CD4-positive, alpha-beta T cell treated with Interleukin-15 for 4 hours (primary cell): ENCODE measurements at places on chromosomes 7 and 10.

DNA sequence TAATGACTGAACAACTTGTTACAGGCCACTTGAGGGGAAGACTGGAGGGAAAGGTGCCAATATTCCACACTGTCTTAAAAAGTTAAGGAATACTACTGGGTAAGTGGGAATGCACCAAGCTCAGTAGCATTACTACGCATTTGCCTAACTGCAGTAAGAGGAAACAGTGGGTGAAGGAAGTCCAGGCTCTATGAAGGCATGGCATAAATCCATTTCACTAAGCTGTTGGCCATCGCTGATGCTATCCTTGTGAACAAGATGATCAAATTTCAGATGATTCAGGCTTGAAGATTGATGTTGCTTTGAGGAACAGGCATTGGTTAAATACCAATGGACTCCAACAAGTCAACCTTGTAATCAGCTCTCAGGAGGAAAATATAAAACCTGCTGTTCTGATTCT is 44.2 kb upstream of the TES start:
- no peak for DNase-seq

GRCh38 chr10:103139803-103140202 is 53.3 kb downstream of the NT5C2 start:
- DNase-seq, result no peak

DNA sequence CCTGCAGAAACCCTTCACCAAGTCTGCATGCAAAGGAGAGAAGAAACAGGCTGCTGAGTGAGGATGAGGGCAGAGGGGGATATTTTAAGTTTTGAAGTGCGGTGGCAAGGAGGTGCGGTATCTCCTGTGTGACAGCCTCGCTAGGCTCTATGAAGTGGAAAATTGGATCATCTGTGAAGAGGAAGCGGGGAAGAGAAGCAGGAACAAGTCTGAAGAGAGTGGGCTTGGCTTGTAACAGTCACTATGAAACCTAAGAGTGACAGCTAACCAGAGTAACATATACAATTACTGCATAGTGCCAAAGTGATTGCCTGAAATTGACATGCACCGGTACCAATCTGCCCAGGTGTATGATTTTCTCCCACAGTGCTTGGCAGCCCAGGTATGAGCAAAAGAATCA is 287.5 kb upstream of the KLF14 start:
- DNase-seq, result no peak

DNA sequence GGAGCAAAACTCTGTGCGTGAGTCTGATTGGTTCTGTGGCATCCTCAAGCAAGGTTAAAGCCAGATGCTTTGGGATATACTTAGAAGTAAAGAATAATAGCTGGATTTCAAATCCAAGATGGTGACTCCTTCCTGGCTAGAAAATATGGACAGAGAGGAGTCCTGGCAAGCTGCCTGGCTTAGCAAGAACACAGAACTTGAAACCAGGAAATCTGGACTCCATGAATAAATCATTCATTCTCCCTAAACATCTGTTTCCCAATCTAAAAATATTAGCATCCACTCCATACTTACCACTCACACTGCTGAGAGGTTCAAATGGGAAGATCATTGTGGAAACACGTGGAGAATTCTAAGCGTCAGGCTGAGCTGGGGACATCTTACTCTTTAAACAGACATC is 1074.1 kb upstream of the AUTS2 start:
- DNase-seq, result no peak

DNA sequence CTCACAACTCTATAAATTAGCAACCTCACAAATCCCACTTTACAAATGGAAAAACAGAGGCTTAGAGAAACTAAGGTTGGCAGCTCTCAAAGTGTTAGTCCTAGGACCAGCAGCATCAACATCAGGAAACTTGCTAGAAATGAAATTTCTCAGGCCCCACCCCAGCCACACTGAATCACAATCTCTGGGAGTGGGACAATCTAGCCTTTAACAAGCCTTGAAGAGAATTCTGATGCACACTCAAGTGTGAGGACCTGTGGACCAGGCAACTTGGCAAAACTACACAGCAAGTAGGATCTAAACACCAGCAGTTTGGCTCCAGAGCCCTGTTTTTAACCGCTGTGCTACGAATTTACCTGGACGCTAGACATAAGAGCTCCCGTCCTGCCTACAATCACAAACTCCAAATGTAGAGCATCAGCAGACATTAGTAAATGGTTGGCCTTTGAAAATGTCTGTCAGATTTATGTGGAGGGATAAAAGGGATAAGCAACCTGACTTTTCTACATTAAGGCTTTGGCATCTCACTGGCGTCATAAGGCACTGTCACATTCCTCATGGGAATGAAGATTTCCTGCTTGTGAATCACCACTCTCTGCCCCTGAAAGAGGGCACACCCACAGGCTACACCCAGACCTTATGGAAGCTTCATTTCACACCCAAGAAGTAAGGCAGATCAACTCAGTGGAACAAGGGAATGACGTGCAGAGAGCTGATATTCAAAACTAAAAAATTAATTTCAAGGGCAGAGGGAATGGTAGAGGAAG is 34.5 kb downstream of the PPP1R3C start:
- no peak for DNase-seq

DNA sequence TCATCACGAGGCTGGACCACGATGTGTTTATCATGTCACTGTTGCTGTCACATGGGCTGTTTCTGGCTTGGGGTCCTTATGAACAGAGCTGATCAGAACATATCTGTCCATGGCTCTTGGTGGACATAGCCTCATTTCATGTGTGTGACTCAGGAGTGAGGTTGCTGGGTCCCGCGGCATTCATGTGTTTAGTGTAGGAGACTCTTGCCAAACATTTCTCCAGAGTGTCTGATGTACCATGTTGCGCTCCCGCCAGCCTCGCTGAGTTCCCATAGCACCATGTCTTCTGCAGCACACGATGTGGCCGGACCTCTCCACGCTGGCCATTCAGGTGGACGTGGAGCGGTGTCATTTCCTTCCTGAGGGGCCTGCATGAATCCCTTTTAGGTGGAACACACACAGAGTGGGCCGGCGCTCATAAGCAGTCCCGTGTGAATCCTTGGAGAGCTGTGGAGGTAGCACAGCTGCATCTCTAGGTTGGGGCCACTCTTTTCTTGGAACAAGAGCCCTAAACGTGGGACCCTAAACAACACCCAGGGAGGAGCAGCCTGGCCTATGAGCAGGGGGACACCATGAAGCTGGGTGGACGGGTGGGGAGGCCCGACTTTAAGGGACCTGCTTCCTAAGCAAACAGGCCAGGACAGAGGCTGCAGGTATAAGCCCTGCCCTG is 134.6 kb downstream of the LHPP start:
- DNase-seq, result no peak

- no peak for DNase-seq
Measured at GRCh38 chr10:42979181-42979580, 97.7 kb upstream of the RET start.

GRCh38 chr7:123748171-123748733 is 551 bp downstream of the WASL start:
- DNase-seq, result peak; percentile 11

GRCh38 chr7:111268941-111269340 is 178.0 kb downstream of the LRRN3 start:
- DNase-seq, result no peak

- DNase-seq, result no peak
Measured at GRCh38 chr10:77493239-77493806, 144.3 kb downstream of the KCNMA1 start.

- DNase-seq, result no peak
Measured at GRCh38 chr10:127210936-127211466, 14.6 kb upstream of the INSYN2A start.

- no peak for DNase-seq
Measured at GRCh38 chr10:106317554-106317953, 847.0 kb downstream of the SORCS1 start.

- no peak for DNase-seq
Measured at GRCh38 chr7:97346349-97346748, 228.9 kb downstream of the SDHAF3 start.

GRCh38 chr10:100743626-100744135 is 1.7 kb upstream of the PAX2 start:
- peak; percentile 32 for DNase-seq

- no peak for DNase-seq
Measured at GRCh38 chr10:33347211-33347610, 12.7 kb upstream of the NRP1 start.

DNA sequence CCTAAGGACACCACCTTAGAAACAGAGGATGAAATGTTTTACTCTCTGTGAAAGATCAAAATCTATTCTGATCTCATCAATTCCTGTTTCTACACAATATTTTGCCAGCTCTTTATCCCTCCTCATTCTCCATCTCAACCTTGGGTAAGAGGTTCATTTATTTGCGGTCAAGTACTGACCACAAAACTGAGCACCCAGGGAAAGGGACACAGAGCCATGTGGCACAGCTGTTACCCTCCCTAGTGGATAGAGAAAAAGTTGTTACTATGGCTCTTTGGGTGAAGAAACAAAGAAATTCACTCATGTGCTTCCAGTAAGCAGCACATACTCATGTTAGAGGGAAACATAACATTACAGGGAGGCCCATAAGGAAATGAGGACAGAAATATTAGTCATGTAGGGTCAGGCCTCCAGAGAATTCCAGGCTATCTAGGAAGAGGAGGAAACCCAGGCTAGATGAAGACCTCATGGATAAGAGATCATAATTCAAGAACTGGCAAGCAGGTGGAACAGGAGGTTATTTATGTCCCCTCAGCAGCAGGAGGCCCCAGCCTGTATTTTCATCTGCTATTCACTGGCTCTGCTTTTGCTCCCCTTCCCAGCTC is 114.5 kb downstream of the ATE1 start:
- DNase-seq, result no peak

DNA sequence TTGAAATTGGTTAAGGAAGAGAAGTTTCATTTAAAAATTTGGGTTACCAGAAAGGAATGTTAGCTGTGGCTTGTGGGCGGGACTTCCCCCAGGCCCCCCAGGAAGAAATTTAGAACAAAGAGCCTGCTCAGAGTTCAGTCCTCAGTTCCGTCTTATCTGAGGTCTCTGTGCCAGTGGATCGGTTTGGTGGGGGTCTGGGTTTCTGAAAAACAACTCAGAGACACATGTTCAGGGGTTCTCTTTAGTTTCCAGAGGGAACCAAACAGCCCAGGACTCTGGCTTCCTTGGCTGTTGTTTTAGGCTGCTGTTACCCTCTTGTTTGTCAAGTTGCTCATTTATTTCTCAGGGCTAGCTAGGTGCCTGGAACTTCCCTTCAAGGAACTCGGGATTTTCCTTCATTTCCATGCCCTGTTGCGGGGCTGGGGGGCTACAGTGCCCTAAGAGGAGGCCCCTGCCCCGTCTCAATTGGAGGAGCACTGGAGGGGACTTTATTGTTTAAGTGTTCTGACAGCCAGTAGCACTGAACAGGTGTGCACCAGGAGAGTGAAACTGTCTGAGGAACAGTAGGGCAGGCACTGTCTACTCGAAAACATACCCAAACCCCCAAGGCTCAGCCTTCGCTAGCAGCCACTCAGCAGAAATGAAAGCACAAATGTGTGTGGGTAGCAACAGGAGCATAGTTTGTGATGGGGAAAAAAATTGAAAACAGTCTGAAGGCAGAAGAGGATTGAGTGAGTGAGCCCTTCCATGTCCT is 59.9 kb downstream of the ALOX5 start:
- DNase-seq, result peak; percentile 27

DNA sequence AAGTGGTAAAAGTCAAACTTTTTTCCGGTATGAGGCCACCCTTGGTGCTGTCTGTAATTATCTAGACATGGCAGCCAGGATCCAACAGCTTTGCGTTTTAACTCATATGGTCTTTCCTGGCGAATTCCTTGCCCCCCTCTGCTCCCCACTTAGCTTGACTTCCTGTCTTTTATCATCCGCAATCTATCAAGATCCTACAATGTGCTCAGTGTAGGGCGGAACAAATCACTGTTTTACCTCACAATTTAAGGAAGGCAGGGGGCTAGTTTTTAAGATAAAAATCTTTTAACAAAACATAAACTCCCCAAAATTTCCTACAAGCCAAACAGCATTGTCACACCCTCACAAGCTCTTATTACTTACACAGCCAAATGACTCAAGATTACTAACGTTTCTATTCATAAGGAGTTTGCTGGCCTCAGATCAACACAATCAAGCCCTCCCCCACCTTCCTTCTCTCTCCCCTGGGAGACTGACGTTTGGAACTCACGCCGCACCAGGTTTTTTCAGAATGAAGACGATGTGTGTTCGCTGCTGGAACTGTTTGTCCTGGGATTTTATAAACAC is 1.3 kb upstream of the CDK14 start:
- no peak for DNase-seq

GRCh38 chr10:43284341-43284910 is 17.6 kb upstream of the RASGEF1A start:
- DNase-seq, result peak; percentile 25

- DNase-seq, result no peak
Measured at GRCh38 chr7:30474893-30475292, 3.7 kb downstream of the NOD1 start.

GRCh38 chr10:124157271-124157681 is 63.9 kb upstream of the CHST15 start:
- no peak for DNase-seq

- peak; percentile 71 for DNase-seq
Measured at GRCh38 chr10:31318382-31318853, 598 bp upstream of the ZEB1 start.

- DNase-seq, result no peak
Measured at GRCh38 chr7:76272851-76273497, 29.5 kb upstream of the HSPB1 start.

DNA sequence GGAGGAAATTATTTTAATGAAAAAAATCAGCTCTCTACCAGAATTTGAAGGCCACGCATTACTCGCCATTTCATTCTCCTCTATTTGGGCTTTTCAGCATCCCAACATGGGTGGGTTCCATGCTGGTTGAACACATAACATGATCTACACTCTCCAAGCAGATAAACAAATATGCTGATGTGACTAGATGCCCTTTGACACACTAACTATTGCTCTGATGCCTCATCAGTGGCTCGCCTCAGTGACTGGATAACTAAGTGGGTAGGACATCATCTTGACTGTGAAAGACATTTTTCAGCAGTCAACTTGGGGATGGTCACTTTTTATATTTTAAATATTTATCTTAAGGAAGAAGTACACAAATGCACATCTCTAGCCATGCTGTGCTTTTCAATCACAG is 113.9 kb upstream of the LAMB4 start:
- no peak for DNase-seq

DNA sequence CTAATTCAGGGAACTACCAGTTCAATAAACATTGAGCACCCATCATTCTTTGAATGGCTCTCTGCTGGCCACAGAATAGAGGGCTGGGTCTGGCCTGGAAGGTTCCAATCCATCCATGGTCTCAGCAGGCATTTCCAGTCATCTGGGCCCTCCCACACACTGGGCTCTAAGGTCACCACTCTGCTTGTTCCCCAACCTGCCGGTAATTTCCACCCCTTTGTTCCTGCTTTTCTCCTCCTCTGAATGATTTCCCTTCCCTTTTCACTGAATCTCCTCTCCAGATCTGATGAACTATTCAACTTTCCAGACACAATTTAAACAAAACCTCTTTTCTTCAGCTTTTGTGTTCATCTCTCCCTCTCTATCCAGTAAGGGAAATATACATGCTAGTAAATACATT is 2.6 kb downstream of the BZW2 start:
- no peak for DNase-seq

- no peak for DNase-seq
Measured at GRCh38 chr7:22651036-22651435, 76.0 kb upstream of the IL6 start.

GRCh38 chr7:27247000-27247399 is 4.4 kb downstream of the EVX1 start:
- no peak for DNase-seq

GRCh38 chr7:34190299-34190698 is 285.0 kb downstream of the BMPER start:
- DNase-seq, result no peak

- no peak for DNase-seq
Measured at GRCh38 chr10:124918191-124918830, 23.6 kb upstream of the ZRANB1 start.
